Hematopoietic multipotent progenitor cell treated with erythropoietin and hydrocortisone succinate and interleukin-3 and kit ligand, for 8 days (in vitro differentiated cells): ENCODE measurements at places on chromosomes 1 and 21.

GRCh38 chr21:41406340-41406739 lies 19.7 kb upstream of the MX1 start:
- no peak for DNase-seq

GRCh38 chr1:205519541-205520131 lies 15.2 kb downstream of the CDK18 start:
- DNase-seq: no peak

GRCh38 chr1:230401763-230402294 lies 24.3 kb downstream of the PGBD5 start:
- DNase-seq: no peak

DNA sequence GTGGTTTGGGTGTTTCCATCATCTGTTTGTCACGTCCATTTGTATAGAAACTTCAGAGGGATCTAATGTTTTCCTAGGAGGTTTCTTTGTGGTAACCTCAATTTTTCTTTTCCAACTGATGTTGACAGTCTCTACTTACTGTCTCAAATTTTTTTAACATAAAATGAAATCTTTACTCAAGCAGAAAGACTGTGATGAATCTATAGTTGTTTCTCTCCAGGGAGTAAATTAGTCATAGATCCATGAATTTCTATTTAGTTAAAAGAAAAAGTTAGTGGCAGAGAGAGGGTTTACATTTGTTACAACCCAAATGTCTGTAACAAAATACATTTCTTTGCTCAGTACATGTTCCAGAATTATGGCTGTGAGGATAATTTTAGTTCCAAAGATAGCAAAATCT lies 161.6 kb downstream of the DISP1 start:
- no peak for DNase-seq

DNA sequence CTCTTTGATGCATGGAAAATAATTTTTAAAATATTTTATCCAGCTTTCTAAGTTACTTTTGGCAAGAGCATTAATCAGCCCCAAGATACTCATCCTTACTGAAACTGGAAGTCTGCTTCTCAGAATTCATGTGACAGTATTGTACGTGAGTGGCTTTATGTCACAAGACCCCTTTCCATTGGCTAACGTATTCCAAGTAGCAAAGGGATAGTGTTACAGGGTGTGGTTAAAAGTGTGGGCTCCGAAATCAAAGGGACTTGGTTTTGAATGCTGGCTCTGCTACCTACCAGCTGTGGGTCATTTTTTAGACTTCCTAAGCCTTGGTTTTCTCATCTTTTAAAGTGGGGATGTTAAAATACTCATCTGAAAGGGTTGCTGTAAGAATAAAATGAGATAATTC lies 91.7 kb downstream of the RHOU start:
- DNase-seq: no peak

DNA sequence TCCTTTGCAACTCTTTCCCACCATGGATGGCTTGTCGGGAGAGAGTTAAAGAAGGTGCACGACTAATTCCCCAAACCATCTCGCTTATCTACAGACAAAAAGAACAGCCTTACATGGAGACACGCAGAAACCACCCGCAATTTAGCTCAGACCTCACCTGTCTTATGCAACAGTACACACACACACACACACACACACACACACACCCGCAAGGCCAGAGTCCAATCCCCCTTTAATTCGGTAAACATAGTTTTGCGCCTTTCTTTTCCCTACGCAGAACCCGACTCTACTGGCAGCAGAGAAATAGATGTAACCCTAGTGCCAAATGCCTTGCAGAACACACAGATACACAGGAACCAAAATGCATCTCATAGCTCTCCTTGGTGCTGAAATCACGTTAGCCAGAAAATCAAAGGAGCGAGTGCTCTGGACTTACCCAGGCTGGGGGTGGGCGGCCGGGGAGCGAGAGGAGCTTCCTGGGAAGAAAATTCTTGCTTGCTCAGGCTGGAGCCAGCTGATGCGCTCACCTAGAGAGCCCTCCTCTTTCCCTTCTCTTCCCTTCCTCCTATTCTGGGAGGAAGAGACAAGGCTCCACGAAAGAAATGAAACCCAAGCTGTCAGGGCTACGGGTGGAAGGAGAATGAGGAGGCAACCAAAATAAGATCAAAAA lies 470 bp downstream of the TNR start:
- DNase-seq: peak; percentile 40

GRCh38 chr21:27134516-27134915 lies 167.6 kb upstream of the ADAMTS5 start:
- no peak for DNase-seq

DNA sequence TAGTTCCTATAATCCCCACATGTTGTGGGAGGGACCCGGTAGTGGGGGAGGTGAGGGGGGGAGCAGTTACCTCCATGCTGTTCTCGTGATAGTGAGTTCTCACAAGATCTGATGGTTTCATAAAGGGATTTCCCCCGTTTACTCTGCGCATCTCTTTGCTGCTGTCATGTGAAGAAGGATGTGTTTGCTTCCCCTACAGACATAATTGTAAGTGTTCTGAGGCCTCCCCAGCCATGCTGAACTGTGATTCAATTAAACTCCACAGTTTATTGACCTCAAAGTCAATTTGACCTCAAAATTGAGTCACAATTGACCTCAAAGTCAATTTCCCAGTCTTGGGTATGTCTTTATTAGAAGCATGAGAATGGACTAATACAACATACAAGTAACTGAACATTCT lies 19.7 kb downstream of the DPH5 start:
- no peak for DNase-seq

GRCh38 chr21:32389337-32390015 lies 3.3 kb downstream of the URB1 start:
- no peak for DNase-seq

GRCh38 chr1:167714098-167714438 lies 7.7 kb upstream of the MPZL1 start:
- DNase-seq: peak; percentile 86

DNA sequence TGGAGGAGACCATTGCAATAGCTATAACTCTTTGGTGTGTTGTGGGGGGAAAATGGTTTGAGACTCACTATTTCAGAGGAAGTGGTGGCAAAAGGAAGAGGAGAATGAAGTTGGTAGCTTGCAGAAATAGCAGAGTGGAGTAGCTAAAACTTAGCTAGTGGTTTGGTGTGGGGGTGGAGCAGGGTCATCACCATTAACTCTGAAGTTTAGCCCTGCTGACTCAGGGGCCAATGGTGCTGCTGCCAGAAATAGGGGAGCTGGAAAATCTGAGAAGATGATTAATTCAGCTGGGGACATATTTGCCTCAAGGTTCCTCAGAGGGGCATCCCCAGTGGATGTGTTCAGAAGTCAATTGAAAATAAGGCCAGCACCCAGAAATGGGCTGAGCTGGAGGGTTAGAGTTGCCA lies 65.4 kb downstream of the RUNX1 start:
- peak; percentile 17 for DNase-seq

DNA sequence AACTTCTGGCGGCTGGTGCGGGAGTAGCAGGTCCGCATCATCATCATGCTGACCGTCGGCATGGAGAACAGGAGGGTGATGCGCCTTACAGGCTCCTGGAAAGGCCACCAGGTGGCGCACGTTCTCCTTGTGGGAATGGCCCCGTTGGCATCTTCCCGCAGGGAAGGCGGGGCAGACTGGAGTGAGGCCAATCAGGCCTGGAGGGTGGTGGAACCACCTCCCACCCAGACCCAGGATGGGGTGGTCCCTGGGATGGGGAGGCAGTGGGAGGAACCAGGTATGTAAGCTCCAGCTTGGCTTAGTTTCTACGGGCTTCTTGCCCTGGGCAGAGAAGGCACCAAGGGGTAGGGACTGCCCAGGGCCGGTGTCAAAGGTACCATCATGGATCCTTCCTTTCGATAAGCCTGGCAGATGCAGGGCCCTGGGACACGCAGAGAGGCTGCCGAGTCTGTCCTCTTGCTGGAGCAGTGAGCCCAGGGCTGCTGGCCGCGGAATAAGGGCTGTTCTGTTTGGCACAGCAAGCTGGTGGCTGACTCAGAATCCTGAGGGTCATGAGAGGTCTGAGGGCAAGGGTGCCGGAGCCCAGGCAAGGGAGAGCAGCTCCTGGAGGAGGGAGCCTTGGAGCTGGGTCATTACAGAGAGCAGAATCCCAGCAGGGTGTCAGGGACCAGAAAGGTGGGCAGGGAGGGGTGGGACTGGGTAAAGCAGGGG lies 8.7 kb upstream of the LGR6 start:
- peak; percentile 88 for DNase-seq

DNA sequence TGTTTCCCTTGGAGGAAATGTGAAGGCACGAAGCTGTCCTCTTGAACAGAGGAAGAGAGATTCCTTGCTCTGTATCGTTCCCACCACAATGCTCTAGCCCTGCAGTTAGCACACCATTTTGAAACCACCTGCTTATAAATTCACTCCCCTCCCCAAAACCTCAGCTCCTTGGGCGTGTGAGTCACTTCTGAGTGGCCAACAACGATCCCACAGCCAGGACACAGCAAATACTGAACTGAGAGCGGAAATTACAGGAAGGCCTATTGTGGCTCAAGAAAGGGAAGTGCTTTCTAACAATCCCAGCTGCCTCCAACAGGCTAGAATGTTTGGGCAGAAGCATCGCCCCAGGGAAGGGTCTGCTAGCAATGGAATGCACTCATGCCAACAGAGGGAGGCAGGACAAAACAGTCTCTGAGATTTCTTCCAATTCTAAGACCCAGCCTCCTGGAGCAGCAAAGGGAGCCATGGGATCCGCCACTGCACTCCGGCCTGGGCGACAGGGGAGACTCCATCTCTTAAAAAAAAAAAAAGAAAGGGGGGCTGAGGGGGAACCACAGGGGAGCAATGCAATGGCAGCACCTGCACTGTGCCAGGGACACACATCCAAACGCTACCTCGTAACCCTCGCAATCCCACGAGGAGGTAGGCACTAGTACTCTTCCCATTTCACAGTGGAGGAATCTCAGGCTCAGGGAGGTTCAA lies 1.9 kb downstream of the TMEM53 start:
- peak; percentile 67 for DNase-seq

DNA sequence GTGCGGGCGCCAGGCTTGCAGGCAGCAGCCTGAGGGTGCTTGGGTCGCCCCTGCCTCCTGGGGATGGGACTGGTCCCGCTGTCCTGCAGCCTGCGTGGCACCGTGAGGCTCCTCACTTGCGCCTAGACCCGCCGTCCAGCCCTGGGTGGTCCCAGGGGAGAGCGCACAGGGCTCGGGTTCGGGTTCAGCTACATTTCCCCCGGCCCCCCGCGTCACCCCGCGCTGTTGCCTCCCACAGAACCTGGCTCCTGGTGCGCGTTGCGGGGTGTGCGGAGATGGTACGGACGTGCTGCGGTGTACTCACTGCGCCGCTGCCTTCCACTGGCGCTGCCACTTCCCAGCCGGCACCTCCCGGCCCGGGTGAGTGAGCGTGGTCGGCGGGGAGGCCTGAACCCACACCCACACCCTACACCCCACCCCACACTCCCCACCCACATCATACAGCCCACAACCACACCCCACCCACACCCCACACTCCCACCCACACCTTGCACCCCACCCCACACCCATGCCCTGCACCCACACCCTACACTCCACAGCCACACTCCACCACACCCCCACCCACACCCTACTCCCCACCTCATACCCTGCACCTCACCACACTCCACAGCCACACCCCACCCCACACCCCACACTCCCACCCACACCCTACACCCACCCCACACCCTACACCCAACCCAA lies 6.2 kb upstream of the PFKL start:
- no peak for DNase-seq

GRCh38 chr1:113949007-113949406 lies 19.9 kb downstream of the HIPK1 start:
- DNase-seq: peak; percentile 54

GRCh38 chr1:218538341-218538740 lies 193.2 kb downstream of the TGFB2 start:
- no peak for DNase-seq

DNA sequence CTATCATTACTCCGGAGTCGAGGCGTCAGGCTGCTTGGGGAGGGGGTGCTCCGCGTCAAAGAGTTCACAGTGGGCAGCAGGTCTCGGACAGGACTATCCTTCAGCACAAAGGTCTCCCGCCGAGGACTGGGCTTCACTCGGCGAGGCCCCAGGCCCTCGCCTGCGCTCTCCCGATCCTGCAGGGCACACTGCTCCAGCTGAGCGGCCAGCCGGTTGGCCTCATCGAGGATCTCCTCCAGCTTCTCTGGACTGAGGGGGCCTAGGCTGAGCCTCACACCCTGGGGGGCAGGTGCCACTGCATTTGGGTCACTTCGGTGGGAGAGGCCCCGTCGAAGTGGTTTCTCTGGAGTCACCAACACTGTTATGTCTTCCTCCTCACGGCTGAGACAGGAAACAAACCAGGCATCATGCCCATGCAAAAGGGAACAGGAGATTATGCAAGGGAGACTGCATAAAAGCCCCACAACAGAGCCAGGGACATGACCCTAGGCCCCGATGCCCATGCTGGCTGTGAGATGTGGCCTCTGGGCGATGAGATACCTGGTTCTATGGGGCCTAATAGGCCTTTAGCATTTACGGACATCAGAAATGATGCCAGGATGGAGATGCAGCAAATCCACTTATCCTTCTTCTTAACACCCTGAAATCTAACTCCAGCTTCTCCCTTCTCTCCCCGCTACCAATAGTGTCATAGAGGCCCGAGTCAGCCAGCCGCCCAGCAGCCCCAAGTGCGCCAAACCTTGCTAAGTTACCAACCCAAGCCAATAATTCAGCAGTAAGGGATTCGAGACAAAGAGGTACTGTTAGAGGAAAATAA lies 1.1 kb downstream of the PSRC1 start:
- no peak for DNase-seq

- peak; percentile 14 for DNase-seq
These were observed 78.8 kb downstream of the TRABD2B start for GRCh38 chr1:47918257-47918867.

GRCh38 chr1:161226320-161226711 lies 456 bp downstream of the TOMM40L start:
- DNase-seq: peak; percentile 23

DNA sequence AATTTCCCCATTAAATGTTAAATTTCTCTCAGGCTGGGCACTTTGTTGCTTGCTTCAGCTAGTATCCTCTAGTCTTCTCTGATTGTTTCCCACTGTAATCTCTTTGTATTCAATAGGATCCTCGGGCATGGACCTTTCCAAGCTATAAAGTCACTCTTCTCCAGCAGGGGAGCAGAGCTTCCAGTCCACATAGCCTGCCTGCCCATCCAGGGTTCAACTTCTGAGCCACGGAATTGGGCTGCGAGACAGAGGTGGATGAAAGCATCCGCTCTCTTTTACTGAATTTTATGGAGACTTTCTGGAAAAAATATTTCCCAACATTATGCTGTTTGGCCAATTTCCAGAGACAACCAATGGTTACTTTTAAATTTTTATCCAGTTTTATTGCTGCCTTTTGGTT lies 1.1 kb upstream of the CFHR5 start:
- DNase-seq: no peak

GRCh38 chr1:93749894-93750301 lies 68.3 kb upstream of the BCAR3 start:
- DNase-seq: no peak

- no peak for DNase-seq
These were observed 10.2 kb upstream of the NKAIN1 start for GRCh38 chr1:31249854-31250253.

GRCh38 chr1:161887730-161888287 lies 121.7 kb downstream of the ATF6 start:
- DNase-seq: no peak
